ENCODE measurements at places on chromosomes 12 and 14.

- no peak for DNase-seq
These were observed 46.0 kb upstream of the PLEKHG3 start for GRCh38 chr14:64658201-64658600.

- DNase-seq, result no peak
These were observed 50.4 kb downstream of the DICER1 start for GRCh38 chr14:95106971-95107370.

- peak; percentile 55 for DNase-seq
These were observed 78.6 kb downstream of the CCDC60 start for GRCh38 chr12:119412811-119413794.

GRCh38 chr12:57497223-57498131 lies 9.6 kb downstream of the MARS1 start:
- no peak for DNase-seq

GRCh38 chr14:24289649-24290280 lies 9.8 kb downstream of the DHRS1 start:
- DNase-seq, result no peak

- peak; percentile 51 for DNase-seq
These were observed 131.5 kb downstream of the GPR135 start for GRCh38 chr14:59333668-59334067.

All from femur (tissue), 1 donor.